Natural killer cell (primary cell): ENCODE measurements at places on chromosomes 7 and 10. TPM values are rescaled to one million over a fixed set of nuclear protein-coding genes. Genes with fewer than 3 reads are reported as not detected.

GRCh38 chr7:36192053-36192824 lies 39.2 kb downstream of the EEPD1 start:
- DNase-seq = no peak

Gene HOXA2
- total RNA-seq = not detected

GRCh38 chr7:104908636-104909035 lies 105.4 kb upstream of the KMT2E start:
- no peak for DNase-seq

DNA sequence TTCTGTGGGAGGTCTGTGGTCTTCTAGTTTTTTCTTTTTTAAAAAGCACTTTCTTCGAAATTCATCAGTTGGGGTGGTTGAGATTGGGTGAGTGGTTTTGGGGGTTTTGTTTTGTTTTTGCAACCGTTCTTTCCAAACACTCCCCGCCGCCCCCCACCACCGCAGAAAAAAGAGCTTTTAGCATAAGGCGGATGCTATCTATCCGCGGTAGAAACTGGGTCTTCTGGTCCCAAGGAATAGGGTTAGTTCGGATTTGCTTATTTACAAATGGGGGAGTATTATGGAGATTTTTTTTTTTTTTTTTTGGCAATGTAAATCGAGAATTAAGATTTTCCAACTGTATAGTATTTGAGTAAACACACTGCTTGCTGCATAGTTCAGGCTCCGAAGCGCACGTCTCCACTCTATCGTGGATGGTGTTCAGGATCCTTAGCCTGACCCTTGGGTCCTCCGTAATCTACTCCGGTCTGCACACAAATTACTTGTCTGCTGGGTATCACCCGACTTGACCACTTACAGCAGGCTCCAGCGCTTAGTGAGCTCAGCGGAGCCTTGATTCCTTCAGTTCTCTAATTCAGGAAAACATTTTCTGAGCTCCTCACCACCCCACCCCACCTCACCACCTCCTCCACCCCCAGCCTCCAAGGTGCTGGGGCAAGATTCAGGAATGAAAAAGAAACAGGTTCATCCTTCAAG lies 757 bp upstream of the NRCAM start:
- no peak for DNase-seq

- peak; percentile 55 for DNase-seq
Observed at GRCh38 chr10:28331841-28332240, 29.0 kb upstream of the MPP7 start.

DNA sequence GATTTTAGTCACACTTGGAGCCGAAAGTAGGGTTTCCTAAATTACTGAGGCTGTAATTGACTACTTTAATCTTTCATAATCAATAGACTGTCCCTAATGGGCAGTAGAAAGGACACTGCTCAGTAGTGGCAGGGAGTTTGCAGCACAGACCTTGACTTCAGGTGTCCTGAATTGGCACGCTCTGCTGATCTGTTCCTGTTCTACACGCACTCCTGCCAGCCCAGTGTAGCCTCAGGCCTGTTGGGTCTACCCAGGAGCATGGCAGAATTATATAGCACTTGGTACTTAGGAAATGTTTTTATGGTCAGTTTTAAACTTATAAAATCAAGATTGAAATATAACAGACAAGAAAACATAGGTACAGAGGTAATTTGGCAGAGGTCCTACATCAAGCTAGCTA lies 9.0 kb downstream of the EIF4H start:
- no peak for DNase-seq

DNA sequence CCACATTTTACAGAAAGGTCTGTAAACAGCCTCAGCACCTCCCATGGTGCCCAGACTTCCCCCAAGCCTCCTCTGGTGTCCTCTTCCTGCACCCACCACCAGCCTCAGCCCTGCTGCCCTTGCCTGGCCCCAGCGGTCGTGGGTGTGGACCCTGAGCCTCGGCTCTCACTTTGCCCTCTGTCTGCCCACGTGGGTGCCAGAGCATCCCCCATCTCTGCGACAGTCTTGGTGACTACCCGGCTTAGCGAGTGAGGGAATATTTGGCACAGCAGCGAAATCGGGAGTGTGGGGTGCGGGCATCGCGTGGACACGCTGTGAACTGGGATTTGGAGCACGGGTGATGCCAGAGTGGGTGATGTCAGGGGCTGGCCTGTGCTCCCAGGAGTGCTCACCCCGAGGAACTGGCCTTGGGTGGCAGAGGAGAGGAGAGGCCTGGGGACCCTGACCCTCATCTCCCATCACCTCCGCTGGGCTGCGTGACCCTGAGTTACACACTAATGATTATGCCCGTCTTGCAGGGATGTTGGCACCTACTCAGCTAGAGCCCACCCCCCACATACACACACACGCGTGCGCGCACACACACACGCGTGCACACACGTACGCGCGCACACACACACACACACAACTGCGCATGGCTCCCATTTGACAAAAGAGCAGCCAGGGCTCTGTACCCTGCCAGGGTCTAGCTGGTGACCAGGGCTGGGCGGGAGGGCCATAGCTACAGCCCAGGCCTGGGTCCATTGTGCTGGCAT lies 8.7 kb downstream of the ELFN1 start:
- DNase-seq = peak; percentile 12

- no peak for DNase-seq
Observed at GRCh38 chr7:1325646-1326510, 93.2 kb downstream of the UNCX start.

DNA sequence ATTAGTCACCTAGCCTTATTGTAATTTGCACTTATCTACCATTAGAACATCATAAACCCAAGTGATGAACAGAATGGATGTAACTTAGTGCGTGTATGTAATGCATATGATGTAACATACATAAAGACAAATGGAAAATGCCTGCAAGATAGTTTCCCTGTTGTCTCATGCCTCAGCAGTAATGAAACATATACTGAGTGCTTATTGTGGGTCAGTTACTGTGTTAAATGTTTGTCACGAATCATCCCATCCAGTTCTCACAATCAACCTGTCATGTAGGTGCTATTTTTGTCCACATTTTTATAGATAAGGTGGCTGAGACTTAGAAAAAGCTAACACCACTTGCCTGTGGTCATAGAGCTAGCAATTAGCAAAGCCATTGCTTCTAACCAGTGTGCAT lies 350.8 kb downstream of the AUTS2 start:
- no peak for DNase-seq

- DNase-seq = no peak
Observed at GRCh38 chr7:141251957-141252356, 178.1 kb downstream of the TMEM178B start.

DNA sequence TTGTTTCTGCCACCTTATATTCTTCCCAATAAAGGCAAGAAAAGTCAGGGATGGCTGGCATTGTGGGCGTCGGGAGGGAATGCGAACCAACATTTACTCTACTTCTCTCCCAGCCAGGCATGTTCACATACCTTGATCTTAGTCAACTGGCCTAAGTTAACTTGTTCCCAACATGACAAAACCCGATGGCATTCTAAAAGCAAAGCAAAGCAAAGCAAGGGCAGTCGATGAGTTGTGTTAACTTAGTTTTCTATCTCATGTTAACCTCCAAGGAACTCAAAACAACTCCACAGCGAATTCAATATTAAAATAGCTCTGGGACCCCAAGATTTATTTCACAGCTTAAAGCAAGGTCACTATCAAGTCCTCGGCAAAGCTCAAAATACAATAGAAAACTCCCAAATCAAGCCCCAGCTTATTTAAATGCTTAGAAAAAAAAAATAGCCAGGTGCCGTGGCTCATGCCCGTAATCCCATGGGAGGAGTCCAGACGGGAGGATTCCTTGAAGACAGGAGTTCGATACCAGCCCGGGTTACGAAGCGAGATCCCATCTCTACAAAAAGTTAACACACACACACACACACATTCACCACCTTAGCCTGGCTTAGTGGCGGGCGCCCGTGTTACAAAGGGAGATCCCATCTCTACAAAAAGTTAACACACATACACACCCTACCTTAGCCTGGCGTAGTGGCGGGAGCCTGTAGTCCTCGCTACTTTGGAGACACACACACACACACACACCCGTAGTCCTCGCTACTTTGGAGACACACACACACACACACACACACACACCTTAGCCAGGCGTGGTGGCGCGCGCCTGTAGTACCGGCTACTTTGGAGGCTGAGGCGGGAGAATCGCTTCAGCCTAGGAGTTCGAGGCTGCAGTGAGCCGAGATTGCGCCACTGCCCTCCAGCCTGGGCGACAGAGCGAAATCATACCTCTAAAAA lies 901 bp upstream of the CCNY start:
- peak; percentile 18 for DNase-seq

DNA sequence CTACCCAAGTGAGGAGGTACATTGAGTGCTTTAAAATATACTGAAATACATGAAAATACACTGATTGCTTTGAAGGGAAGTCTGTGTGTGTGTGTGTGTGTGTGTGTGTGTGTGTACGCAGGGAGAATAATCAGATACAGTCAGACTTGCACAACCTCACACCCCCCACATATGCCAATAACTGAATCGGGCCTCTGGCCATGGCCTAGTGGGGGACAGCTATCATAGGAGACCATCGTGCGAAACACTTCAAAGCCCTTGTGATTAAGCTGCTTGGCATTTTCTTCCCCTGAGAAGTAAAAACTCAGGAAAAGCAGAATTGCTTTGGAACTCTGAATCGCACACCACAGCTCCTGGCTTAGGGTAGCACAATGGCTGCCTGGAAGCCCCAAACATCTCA lies 135.1 kb downstream of the C10orf105 start:
- DNase-seq = no peak

Gene MRPS24
- total RNA-seq = 34.8 TPM

- DNase-seq = no peak
Observed at GRCh38 chr10:58641708-58642107, 129.0 kb downstream of the BICC1 start.

Gene PLXNA4
- 15.3 TPM for total RNA-seq

GRCh38 chr7:33806298-33807154 lies 98.8 kb upstream of the BMPER start:
- DNase-seq = no peak

- DNase-seq = no peak
Observed at GRCh38 chr10:117664288-117664687, 121.7 kb downstream of the EMX2 start.

GRCh38 chr10:80622153-80622552 lies 84.5 kb downstream of the SH2D4B start:
- DNase-seq = no peak

- peak; percentile 63 for DNase-seq
Observed at GRCh38 chr10:70758757-70759514, 26.2 kb downstream of the TBATA start.

Gene ADAP1
- 117 TPM for total RNA-seq

Gene DOCK1
- 0.07 TPM for total RNA-seq

Gene STRA8
- total RNA-seq = not detected
